IMR-90 (cell line): ENCODE measurements at places on chromosomes 5 and 9. TPM values are rescaled to one million over a fixed set of nuclear protein-coding genes. Genes with fewer than 3 reads are reported as not detected.

DNA sequence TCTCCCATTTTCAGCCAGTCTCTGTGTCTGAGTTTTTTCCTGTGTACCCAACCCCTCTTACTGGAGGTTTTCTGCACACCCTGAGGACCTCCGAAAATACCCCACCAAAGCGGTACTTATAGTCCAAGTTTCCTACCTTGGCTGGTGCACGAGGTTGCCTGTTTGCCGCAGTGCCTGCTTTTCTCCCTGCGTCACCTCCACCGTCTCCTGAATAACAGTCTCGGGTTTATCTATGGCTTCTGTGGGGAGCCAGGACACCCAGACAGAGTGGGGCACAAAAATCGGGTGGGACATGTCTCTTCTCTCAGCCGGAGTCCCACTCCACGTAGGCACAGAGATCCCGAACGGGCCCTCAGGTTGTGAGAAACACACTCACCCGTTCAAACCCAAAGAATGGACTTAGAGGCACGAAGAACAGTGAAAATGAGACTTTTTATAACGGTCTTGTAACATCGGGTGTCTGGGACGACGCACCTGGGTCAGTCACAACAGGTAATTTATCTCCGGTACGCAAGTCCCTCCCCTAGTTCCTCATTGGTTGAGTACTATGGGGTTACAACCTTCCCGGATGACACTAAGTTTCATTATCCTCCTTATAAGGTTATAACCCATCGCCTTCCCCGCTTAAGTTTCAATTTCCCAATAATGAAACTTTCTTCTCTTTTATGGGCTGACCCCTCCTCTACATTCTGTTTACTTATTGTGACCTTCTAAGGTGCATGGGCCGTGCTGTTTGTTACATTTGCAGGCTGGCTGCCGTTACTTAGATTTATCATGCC is 970.2 kb upstream of the COX7C start:
- no peaks in the 10 kb centered on the region for H3K27me3 ChIP-seq
- DNase-seq = no peak
- H3K4me3 ChIP-seq = no peak overlapping the region

ADAMTS12 gene
- 24.3 and 27.3 TPM in 2 replicates for polyA plus RNA-seq

GRCh38 chr9:104009826-104010225 is 84.3 kb upstream of the SMC2 start:
- H3K4me1 ChIP-seq = no peaks in the 10 kb centered on the region
- H3K27ac ChIP-seq = no peak overlapping the region
- H3K4me3 ChIP-seq = no peak overlapping the region

- DNase-seq = no peak
- H3K27ac ChIP-seq = no peak overlapping the region
- H3K4me1 ChIP-seq = no peaks in the 10 kb centered on the region; the same call in 1 of the 2 replicates
- H3K36me3 ChIP-seq = no peaks in the 10 kb centered on the region
- no peaks in the 10 kb centered on the region for H3K27me3 ChIP-seq
- no peak overlapping the region for H3K4me3 ChIP-seq
Observed at GRCh38 chr9:71901695-71902597, 9.0 kb downstream of the ABHD17B start.

RALGPS1 gene
- 1.5 and 2.8 TPM in 2 replicates for polyA plus RNA-seq

GRCh38 chr9:126326228-126327005 is at the start of gene MVB12B:
Gene MVB12B (plus strand): TSS chr9:126326829. CDS start chr9:126326930, 101 bp downstream.
- peak within 1 kb of the TSS; percentile 80 for H3K4me3 ChIP-seq
- no peaks in the 10 kb centered on the region for H3K27me3 ChIP-seq
- DNase-seq = peak; percentile 8
- H3K36me3 ChIP-seq = no peaks in the 10 kb centered on the region

- H3K4me3 ChIP-seq = no peak overlapping the region
- no peaks in the 10 kb centered on the region for H3K36me3 ChIP-seq
- H3K27ac ChIP-seq = no peak overlapping the region
- H3K4me1 ChIP-seq = no peaks in the 10 kb centered on the region
Observed at GRCh38 chr5:104635227-104635626, 1072.6 kb upstream of the NUDT12 start.

BARX1 gene
- not detected in 2 replicates for polyA plus RNA-seq

DNA sequence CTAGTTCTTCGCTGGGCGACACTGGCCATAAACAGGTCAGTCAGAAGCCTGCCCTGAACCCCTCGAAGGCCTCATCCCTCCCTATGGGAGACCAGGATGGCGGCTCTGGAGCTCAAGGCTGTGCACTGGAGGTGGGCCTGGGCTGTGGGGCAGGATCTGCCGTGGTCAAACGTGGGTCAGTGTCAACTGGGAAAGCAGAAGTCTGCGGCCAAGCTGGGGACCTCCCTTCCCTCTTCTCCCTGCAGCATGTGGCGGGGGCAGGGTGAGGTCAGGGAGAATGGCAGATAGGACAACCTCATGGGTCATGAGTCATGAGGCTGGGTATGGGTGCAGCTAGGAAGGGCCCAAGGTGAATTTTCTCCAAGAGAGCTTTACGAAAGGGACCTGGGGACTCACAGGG is 132.9 kb downstream of the RXRA start:
- DNase-seq = no peak
- H3K27me3 ChIP-seq = no peaks in the 10 kb centered on the region
- peaks cover 30% of the 10 kb centered on the region for H3K4me1 ChIP-seq
- H3K4me3 ChIP-seq = no peak overlapping the region
- H3K36me3 ChIP-seq = no peaks in the 10 kb centered on the region

LRRC19 gene
- polyA plus RNA-seq = not detected in 2 replicates

DNA sequence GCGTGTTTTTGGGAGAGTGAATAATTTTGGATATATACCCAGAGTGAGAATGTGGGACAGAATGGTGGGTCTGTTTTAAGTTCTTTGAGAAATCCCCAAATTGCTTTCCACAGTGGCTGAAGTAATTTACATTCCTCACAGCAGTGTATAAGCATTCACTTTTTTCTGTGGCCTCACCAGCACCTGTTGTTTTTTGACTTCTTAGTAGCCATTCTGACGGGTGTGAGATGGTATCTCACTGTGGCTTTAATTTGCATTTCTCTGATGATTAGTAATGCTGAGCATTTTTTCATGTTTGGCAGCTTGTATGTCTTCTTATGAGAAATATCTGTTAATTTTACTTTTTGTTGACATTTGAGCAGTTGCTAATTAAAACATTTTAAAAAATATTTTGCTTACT is 9.4 kb upstream of the SPATA31D1 start:
- DNase-seq = no peak
- no peak overlapping the region for H3K27ac ChIP-seq
- H3K4me1 ChIP-seq = 0 out of 2 replicates have a peak, but pooled peaks cover 1% of the 10 kb centered on the region
- H3K27me3 ChIP-seq = no peaks in the 10 kb centered on the region; the same call in 1 of the 2 replicates
- H3K36me3 ChIP-seq = no peaks in the 10 kb centered on the region
- no peak overlapping the region for H3K4me3 ChIP-seq
